Gastrocnemius medialis (tissue), 4 donors: ENCODE measurements at places on chromosomes 4 and X. TPM values are rescaled to one million over a fixed set of nuclear protein-coding genes. Genes with fewer than 3 reads are reported as not detected.

- no peak overlapping the region for H3K27ac ChIP-seq
- no peaks in the 10 kb centered on the region for H3K4me1 ChIP-seq
- no peak overlapping the region for H3K4me3 ChIP-seq
- no peak for DNase-seq
- no peaks in the 10 kb centered on the region for H3K27me3 ChIP-seq
These were observed 2407.1 kb downstream of the ARAP2 start for GRCh38 chr4:33837043-33837838.

DNA sequence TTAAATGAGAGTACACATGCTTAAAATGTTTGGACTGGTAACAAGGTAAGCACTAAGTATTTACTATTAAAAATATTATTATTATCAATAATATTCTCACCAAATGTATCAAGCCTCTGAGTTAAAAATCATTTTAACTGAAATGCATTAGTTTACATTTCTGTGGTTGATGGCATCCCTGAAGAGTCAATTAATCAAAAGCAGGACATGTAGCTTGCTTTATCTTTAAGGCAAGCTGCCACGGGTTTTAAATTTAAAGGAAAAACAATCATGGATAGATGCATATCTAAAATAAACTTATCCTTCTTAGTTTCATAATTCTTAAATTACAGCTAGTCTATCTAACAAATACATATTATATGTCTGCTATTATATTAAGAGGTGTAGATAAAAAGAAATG, 584.8 kb upstream of the INTU start:
- no peak overlapping the region for H3K27ac ChIP-seq
- H3K4me3 ChIP-seq, result no peak overlapping the region
- no peaks in the 10 kb centered on the region for H3K36me3 ChIP-seq
- no peaks in the 10 kb centered on the region for H3K27me3 ChIP-seq
- DNase-seq, result no peak

DNA sequence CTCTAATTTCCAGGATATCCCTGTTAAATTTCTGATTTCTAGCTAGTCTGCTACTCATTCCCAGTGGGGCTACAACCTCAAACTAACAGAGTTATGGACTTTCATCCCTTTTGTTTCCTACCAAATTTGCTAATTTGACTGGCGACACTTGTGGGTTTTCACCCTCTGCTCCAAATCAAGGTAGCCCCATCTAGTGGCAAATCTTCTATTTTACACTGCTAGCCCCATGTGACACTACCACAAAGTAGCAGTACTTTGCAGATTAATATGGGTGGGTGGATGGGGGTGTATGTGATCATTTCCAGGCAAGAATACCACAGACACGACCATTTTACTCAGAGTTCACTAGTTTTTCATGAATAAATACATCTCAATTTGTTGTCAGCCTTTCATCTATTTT, 150.3 kb downstream of the MSL3 start:
- no peak overlapping the region for H3K27ac ChIP-seq
- H3K4me1 ChIP-seq, result no peaks in the 10 kb centered on the region
- DNase-seq, result no peak
- H3K4me3 ChIP-seq, result no peak overlapping the region

- no peaks in the 10 kb centered on the region for H3K4me1 ChIP-seq
- no peak for DNase-seq
- H3K4me3 ChIP-seq, result no peak overlapping the region
- H3K27me3 ChIP-seq, result no peaks in the 10 kb centered on the region
- no peaks in the 10 kb centered on the region for H3K36me3 ChIP-seq
These were observed 11.0 kb downstream of the GNRHR start for GRCh38 chr4:67743194-67743593.

CCDC120 gene
- total RNA-seq, result 0.07 TPM
